Hematopoietic multipotent progenitor cell treated with erythropoietin and hydrocortisone succinate and interleukin-3 and kit ligand, for 4 days (in vitro differentiated cells): ENCODE measurements at places on chromosomes 6 and 20.

GRCh38 chr6:73579851-73580246, 59.0 kb upstream of the EEF1A1 start:
- peak; percentile 69 for DNase-seq

DNA sequence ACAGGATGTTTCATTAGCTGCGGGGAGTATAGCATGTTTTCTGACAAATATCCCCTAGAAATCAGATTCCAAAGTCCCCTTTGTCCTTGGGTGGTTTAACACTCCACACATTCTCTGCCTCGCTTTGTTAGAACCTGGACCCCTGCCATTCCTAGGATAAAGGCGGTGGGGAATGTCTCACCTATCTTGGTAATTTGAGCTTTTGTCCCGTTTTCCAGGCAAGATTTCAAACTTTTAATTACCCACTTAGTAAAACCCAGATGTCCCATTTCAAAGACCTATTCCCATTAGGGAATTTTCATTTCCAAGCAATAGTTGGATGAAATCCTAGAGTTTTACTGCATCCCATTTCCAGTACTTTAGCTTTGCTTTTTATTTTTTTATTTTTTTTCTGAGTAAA, 501.0 kb upstream of the MAP3K7 start:
- no peak for DNase-seq

DNA sequence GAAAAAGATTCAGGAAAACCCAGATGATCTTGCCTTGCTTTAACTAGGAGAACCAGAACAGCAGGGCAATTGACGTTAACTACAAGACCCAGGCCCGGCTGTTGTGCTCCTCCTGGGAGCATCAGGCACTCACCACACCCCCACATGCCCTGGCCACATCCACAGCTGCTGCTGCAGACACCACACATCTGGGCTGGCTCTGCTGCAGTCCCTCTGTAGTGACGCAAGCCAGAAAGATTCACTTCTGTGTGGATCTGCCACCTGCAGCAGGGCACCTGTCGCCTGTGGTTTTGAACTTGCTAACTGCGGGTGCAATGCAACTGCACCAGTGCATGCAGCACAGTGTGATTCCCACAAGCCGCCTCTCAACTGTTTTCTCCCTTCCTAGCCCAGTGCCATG, 228.8 kb downstream of the SYNDIG1 start:
- no peak for DNase-seq

DNA sequence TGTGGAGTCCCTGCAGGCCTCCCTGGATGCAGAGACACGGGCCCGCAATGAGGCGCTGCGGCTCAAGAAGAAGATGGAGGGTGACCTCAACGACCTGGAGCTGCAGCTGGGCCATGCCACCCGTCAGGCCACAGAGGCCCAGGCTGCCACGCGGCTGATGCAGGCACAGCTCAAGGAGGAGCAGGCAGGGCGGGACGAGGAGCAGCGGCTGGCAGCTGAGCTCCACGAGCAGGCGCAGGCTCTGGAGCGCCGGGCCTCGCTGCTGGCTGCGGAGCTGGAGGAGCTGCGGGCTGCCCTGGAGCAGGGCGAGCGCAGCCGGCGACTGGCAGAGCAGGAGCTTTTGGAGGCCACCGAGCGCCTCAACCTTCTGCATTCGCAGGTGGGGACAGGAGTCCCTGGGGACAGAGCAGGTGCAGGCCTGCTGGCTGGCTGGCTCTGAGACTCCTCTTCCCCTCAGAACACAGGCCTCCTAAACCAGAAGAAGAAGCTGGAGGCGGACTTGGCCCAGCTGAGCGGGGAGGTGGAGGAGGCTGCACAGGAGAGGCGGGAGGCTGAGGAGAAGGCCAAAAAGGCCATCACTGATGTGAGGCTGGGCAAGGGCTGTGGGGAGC, 44.7 kb downstream of the MYH7B start:
- no peak for DNase-seq

- DNase-seq: no peak
Observed at GRCh38 chr6:125104425-125104824, 49.1 kb upstream of the TPD52L1 start.

DNA sequence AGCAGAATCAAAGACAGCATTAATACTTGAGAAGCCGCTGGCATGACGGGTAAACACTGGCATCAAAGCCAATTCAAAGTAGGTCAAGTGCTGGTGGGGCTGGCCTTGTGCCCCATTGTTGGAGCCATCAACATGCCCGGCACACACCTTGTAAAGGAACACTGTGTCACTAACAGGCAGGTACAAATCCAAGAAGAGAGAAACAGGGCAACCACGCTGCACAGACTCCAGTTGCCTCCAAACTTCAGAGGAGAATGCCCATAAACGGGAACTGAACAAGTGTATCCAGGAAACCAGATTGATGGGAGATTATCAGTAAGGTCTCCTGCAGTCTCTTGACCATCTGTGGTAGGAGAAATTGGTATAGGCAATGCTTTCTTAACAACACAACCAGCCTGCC, 127.0 kb upstream of the STXBP5 start:
- no peak for DNase-seq

DNA sequence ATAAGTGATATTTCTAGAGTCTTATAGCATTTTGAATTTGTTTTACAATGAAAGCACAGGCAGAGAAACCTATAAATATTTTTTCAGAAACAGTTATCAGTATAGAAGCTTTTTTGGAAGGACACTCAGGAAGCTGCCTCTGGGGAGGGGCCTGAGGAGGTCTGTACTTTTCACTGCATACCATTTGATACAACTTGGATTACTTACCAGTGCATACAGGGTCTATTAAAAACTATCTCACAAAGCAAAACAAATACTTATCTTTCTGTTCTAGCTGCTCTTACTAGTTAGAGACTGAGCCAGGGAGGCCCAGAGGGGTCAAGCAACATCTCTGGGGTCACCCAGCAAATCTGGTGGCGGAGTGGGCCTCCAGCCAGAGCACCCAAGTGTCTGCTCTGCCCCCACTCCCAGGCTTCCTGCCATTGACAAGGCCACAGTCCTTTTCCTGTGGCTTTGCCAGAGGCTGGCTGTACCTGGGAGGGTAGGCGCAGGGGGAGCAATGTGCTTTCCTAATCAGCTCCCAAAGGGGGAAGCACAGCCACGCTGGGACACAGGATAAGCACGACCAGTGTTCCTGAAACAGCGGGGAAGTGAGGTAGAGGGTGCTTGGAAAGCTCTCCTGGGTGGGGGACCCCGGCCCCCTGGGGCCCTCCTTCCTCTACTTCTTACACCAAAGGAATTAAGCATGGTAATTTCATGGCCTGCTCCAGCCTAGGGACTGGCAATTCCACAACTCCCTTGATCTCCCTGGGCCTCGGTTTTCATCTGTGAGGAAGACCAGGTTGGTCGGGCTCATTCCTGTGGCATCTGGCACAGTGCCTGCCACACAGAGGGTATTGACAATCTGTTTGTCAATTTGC, 7.8 kb downstream of the TCF15 start:
- no peak for DNase-seq
